ENCODE measurements at places on chromosomes 16 and 17.

GRCh38 chr17:70100983-70101382, 26.0 kb downstream of the KCNJ16 start:
- no peak for DNase-seq

DNA sequence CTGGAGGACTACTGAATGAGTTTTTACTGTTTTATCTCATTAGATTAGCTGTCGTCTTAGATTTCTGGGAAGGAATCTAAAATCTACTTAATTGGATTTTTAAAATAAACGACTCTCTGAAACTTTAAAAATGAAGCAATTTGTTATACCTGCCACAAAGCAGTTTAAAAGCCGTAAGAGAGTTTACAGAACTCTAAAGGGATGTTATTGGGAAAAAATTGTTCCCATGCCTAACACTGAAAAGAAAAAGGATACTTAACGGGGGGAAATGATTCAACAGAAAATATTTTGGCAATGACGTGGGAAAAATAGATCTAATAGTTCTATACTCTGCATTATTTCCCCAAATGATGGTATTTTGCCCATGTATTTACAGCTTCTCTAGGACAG, 27.0 kb downstream of the ARHGAP17 start:
- no peak for DNase-seq

GRCh38 chr16:72043058-72043457, 11.2 kb upstream of the HP start:
- no peak for DNase-seq

GRCh38 chr16:85480727-85481101, 132.4 kb upstream of the GSE1 start:
- no peak for DNase-seq

DNA sequence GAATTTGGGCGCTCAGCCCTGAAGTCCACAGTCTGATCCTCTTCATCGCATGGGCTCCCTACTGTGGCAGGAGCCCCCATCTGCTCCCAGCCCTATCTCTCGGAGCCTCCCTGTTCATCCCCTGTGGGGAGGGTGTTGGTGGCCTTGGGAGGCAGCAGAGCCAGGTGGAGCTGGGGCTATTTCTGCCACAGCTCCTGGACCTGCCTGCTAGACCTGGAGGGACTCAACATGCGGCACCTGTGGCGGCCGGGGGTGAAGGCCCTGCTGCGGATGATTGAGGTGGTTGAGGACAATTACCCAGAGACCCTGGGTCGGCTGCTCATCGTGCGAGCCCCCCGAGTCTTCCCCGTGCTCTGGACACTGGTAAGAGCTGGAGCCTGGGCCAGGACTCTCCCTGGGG, 30.5 kb downstream of the NAGPA start:
- DNase-seq: no peak

- DNase-seq: no peak
Measured at GRCh38 chr17:40936976-40937375, 470 bp downstream of the KRT23 start.

GRCh38 chr16:49800876-49801275, 55.0 kb downstream of the ZNF423 start:
- DNase-seq: no peak

- DNase-seq: no peak
Measured at GRCh38 chr16:85446951-85447692, 166.0 kb upstream of the GSE1 start.

- no peak for DNase-seq
Measured at GRCh38 chr17:11991461-11991860, 5.8 kb downstream of the ZNF18 start.

GRCh38 chr17:67569873-67570272, 147.9 kb upstream of the NOL11 start:
- DNase-seq: no peak

GRCh38 chr17:28755486-28755885, 11.7 kb downstream of the TRAF4 start:
- DNase-seq: no peak

- DNase-seq: no peak
Measured at GRCh38 chr17:29645515-29646051, 22.9 kb upstream of the CORO6 start.

GRCh38 chr17:7852919-7853690, 1.8 kb upstream of the TMEM88 start:
- no peak for DNase-seq

DNA sequence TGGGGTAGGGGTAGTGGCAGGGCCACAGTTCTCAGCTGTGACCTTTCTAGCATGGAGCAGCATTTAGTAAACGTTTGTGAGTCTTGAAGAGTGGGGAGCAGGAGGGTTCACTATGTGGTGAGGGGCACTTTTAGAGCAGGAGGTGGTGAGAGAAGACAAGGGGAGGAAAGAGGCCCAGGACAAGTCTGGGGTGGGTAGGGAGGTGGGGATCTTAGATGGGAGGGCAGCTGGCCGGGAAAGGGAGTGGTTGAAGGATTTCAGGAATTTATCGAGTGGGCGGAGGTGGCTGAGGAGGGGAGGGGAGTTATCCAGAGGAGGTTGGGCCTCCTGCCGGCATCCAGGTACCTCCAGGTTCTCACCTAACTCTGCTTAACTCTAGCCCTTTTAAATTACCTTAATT, 1.9 kb downstream of the CLEC16A start:
- no peak for DNase-seq

- no peak for DNase-seq
Measured at GRCh38 chr16:15055141-15056053, 477 bp downstream of the NTAN1 start.

GRCh38 chr16:10218490-10219206, 36.4 kb upstream of the GRIN2A start:
- DNase-seq: no peak

GRCh38 chr17:7989781-7990655, 12.4 kb upstream of the GUCY2D start:
- DNase-seq: peak; percentile 87

DNA sequence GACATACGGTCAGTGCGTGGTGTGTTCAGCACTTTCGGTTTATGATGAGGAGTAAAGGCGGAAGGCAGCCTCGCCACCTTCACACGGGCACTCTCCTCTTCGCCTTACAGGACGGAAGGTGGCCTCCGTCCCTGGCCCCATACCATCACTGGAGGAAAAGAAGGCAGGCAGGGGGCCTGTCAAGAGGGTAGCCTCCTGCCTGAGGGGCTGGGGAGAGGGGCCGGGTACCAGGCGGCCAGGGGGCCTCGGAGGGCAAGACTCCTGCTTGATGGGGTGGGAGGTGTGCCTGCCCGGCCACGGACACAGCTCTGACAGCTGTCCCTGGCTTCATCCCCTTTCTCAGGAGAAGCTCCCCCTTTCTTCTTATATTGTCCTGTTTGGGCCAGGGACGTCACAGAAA, 15.6 kb upstream of the SLC38A8 start:
- no peak for DNase-seq

GRCh38 chr17:59617156-59617732, 2.5 kb upstream of the CLTC start:
- DNase-seq: no peak

DNA sequence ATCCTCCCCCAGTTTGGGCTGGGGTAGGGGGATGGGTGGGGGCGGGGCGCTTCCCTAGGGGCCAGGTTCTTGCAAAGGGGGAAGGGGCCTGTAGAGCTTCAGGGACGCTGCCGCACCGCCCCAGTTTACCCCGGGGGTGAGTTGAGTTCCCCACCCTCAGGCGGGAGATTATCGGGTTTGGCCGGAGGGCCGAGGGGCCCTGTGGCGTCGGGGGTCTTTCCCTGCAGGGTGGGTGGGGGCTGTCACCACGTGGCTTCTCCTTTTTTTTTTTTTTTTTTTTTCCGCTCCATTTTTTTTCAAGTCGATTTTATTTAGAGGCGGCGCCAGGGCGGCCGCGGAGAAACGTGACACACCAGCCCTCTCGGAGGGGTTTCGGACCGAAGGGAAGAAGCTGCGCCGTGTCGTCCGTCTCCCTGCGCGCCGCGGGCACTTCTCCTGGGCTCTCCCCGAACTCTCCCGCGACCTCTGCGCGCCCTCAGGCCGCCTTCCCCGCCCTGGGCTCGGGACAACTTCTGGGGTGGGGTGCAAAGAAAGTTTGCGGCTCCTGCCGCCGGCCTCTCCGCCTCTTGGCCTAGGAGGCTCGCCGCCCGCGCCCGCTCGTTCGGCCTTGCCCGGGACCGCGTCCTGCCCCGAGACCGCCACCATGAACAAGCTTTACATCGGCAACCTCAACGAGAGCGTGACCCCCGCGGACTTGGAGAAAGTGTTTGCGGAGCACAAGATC, at the start of gene IGF2BP1:
TSS of gene IGF2BP1 (plus strand) at position 283 of the 724 bp plus-strand sequence. CDS start at position 644, 361 bp downstream.
- no peak for DNase-seq

- no peak for DNase-seq
Measured at GRCh38 chr16:19935694-19936093, 51.0 kb upstream of the GPRC5B start.
